Amniotic epithelial cell (primary cell): ENCODE measurements at places on chromosomes 7 and 10.

- no peak for DNase-seq
These were observed 2.4 kb downstream of the NCAPG2 start for GRCh38 chr7:158702196-158702595.

- no peak for DNase-seq
These were observed 92.2 kb downstream of the SRPK2 start for GRCh38 chr7:105296491-105296890.

DNA sequence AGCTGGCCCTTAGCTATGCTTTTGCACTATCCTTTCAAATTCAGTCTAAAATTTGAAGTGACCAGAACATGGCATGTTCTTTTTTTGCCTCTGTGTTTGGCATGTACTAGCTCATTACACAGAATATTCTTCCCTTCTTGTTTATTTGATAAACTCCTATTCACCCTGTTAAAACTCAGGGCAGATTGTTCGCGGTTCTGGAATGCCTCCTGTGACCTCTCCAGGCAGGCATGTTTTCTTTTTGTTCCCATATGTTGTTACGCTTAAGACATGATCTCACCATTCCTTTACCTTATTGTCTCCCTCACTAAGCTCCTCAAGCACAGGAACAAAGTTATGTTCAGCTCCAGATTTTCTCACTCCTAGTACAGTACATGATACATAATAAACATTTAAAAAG is 181.7 kb downstream of the CCSER2 start:
- peak; percentile 67 for DNase-seq

DNA sequence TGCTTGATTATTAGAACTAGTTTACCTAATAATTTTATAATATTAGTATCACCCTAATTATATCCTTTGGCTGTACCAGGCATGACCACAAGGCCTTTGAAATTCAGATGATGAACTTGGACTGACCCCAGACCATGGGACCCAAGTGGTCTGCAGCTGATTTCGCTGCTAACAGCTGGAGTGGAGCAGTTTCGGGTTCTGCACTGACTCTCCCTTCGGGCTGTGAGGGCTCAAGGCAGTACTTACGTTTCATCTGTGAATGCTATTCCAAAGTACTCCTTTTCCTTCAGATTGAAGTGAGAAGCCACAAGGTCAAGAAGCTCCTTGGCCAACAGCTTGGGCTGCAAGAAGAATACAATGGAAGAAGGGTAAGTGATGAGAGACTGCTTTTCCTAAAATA is 223.8 kb downstream of the PRPF18 start:
- DNase-seq = no peak

DNA sequence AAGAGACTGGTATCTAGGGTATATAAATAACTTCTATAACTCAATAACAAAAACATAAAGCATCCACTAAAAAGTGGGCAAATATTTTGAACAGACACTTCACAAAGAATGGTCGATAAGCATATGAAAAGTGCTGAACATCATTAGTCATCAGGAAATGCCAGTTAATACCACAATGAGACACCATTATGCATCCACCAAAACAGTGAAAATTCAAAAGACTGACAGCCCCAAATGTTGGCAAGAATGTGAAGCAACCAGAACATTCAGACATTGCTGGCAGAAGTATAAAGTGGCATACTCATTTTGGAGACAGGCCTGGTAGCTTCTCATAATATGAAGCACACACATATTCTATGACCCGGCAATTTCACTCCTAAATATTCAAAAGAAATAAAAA is 26.5 kb upstream of the GSAP start:
- peak; percentile 38 for DNase-seq

- peak; percentile 90 for DNase-seq
These were observed 22.1 kb upstream of the AOAH start for GRCh38 chr7:36746347-36746746.

DNA sequence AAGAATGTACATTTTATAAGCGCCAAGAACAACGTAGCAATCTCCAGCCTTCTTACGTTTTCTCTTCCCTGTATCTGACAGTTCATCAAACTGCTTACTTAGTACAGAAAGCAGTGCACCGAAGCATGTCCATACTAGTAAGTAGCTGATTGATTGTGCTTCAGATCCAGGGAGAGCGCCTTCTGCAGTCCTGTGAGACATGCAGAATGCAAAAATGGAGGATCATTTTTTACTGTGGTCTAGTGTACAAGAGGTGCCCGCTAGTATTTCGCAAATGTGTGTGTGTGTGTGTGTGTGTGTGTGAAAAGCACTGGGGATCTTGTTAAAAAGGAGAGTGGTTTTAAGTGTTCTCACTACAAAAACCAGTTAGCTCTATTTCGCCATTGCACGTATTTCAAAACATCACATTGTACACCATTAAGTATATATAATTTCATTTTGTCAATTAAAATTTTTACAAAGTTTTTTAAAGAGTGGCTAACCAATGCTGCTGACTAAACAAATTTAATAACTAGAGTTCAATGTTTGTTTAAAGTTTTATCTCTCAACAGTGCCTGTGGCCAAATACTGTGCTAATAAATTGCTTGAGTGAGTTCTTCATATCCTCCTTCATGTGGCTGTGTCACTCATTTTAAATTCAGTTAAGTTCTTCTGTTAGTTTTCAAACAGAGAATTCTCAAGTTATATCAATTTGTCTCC is 99.6 kb downstream of the ZMYND11 start:
- DNase-seq = peak; percentile 17

DNA sequence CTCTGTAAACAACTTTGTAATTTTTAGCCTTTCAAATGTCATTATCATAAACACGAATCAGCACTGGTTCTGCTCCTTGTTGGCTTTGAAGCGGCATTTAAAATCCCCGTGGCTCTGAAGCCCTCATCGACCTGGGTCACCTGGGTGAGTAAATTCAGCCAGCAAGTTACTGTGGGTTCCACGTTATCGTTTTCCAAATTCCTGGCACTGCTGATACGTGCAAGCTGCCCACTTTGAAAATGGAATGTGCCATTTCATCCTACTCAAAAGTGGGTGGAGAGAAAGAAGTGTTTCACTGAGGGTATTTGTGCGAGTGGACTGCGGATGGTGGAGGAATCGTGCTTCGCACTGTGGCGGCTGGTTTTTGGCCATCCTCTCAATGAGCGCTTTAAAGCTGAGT is 281.7 kb downstream of the KLF6 start:
- no peak for DNase-seq

DNA sequence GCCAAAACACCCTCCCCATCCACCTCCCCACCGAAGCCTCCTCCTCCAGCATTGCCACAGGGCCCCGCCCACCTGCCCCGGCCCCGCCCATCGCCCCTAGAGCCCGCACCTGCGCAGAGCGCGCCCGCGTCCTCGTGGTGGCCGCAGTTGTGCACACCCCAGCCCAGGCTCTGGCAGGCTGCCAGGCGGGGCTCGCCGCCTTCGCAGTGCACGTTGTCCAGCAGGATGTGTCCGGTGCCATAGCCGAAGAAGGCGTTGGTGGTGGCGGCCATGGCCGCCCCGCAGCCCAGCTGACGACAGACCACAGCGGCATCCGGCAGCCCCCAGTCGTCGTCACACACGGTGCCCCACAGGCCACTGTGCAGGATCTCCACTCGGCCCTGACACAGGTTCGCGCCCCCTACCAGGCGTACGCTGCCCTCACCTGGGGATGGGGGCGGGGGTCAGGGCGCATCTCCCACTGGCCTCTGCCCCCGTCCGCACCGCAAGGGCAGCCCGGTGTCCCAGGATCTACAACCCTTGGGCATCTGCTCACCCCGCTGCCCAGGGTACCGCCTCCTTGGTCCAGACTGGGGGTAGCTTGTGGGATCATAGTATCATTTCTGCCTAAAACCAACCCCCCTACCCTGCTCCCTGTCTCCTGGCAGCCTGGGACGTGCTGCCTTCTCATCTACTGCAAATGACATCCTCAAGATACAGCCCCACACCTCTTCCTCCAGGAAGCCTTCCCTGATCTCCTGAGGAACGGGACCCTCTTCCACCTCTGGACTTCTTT is 11.9 kb downstream of the SSC4D start:
- peak; percentile 41 for DNase-seq

DNA sequence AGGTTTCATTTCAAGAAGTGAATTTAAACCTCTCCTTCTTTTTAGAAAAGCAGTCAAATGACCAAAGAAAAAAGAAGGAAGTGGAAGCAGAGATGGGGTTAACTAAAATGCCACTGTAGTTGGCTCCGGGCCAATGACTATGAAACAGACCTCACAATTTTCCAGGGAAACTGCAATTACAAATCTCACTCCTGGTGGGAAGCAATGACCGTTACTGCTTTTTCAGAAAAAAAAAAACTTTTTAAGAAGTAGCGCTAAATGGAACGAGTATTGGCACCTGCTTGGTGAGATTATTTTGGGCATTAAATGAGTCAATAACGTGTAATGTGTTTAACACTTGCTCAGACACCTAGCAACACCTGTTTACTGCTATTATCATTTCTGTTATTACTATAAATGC is 1.2 kb downstream of the SFRP4 start:
- no peak for DNase-seq

DNA sequence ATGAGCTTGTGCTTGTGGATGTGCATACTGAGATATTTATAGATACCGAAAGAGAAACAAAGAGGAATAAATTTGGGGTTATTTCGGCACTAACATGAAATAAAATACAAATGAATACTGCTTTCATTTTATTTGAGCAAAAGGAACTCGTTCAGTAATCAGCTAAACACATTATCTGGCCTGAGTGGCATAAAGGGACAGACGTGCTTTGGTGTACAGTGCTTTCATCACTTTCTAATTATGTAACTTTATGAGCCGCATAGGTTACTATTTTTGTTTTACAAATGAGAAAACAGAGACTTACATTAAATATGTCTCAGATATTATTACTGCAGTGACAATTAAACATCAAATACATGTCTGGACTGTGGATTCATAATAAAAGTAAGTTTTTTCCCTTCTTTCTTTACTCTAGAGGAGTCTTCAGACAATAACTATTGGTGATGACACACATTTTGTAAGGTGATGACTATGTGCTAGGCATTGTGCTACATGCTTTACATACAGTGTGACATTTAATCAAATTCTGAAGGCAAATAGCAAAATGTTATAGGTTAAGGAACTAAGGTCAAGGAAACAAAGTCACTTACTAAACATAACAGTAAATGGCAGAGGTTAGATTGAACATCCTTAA is 503.3 kb downstream of the SORCS1 start:
- no peak for DNase-seq

DNA sequence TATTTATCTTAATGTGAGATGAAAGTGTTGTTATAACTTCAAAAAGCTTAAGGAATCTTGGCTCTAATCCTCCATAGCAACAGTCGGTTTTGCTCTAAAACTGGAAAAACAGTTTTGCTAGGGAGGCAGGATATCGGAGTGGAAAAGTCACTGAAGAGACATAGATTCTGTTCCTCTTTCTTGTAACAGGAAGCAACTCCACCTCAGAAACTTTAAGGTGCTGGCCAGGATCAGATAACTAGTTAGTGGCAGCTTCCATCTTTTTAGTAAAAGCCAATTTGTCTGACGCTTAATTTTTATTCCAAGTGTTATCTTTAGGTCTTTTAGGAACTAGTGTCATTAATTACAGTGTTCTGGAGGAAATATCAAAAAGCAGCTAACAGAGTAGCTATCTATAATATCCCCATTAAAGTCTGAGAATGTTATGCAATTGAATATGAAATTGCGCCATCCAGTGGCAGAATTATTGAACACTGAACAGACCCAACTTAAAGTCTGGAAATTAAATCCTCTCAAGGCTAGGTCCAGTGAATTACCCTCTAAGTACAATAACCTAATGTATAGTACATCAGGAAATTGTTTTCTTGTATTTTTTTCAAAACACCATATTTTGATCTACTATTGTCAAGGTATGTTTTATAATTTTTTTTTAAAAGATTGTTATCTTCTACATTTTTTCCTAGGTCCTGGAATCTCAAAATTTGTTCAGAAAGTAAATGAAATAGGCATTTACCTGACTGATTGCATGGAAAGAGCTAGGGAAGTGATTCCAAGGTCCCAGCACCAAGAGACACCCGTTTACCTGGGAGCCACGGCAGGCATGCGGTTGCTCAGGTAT is 65.9 kb upstream of the CC2D2B start:
- DNase-seq = peak; percentile 38

DNA sequence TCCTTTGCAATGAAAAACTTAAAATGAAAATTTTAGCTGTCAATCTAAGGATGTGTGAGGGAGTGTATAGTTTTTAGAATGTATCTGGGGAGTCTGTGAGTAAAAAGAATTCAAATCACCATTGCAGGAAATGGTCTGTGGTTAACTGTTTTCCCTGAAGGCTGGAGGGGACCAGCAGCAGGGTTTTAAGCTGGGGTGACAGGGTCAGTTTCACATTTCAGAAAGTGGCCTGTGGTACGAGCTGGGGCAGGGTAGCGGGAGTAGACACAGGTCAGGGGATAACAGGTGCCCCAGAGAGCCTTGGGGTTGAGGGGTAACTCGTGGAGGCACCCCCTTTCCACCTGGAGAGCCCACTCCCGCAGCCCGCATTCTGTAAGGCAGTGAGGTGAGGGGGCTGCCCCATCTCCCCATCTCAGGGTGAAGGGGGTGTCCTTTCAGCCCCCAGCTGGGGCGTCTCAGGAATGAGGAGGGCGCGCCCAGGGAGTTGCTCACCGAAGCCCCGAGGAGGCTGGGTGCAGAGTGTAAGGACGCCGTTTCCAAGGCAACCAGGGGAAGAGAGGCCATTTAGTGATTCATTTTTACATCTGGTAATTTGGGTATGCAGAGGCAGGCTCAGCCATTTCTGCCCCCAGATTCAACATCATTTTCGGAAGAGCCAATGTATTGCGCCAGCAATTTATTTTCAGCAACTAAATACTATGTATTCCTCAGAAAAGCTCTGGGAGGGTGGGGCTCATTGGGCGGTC is 168.9 kb downstream of the SLIT1 start:
- no peak for DNase-seq

- DNase-seq = peak; percentile 13
These were observed 136.4 kb downstream of the TMEM26 start for GRCh38 chr10:61316676-61317265.

DNA sequence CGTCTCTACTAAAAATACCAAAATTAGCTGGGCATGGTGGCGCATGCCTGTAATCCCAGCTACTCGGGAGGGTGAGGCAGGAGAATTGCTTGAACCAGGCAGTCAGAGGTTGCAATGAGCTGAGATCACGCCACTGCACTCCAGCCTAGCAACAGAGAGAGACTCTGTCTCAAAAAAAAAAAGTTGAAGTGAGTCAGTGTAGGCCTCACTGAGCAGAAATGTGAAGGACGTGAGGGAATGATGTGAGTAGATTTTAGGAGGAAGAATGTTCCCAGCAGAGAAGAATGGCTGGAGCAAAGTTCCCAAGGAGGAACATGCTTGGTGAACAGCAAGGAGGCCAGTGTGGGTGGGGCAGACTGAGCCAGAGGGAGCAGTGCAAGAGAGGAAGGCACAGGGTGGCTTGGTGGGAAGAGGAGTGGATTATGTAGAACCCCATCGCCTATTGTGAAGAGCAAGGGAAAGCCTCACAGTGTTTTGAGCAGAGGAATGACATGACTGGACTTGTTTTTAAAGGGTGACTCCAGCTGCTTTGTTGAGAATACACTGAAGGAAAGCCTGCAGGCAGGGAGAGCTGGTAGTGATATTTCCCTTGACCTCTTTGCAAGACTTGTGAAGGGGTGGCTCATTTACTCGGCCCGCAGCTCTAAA is 708.7 kb downstream of the SUGCT start:
- no peak for DNase-seq
